ENCODE measurements at places on chromosomes 1 and 21.

- no peak for DNase-seq
Observed at GRCh38 chr1:213284626-213285025, 233.6 kb downstream of the RPS6KC1 start.

DNA sequence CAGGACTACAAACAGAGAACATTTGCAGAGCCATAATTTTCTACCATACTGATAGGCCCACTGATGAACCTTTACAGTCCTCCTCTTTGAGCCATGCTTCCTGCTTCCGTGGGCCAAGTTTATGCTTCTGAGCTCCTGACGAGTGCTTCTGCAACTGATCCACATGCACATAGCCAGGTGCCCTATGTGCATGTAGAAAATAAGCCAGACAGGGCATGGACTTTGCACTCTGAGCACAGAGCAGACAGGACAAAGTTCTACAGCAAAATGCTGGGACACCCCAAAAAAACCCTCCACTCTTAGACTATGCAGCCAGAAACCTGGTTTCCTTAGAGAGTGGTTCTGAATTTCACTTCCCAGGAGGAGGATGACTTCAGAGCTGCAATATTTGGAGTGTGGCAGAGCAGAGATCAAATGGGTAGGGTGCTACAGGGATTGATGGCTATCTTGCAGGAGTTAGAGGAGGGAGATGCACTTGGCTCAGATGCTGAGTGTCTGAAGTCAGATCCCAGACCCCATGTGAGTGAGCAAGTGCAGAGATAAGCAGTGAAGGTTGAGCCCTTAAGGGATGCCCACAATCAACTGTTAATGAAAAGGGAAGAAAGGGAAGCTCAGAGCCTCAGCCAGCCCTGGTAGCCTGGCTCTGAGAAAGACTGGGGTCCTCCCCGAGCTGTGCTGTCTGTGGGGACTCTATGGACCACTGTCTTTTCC lies 230.9 kb downstream of the DUSP10 start:
- DNase-seq = no peak

GRCh38 chr1:109331113-109331512 lies 24.3 kb upstream of the MYBPHL start:
- DNase-seq = no peak

- no peak for DNase-seq
Observed at GRCh38 chr1:92795166-92795565, 10.3 kb upstream of the EVI5 start.

- DNase-seq = no peak
Observed at GRCh38 chr1:179883040-179883744, 1.1 kb downstream of the TOR1AIP1 start.

GRCh38 chr1:118947003-118947765 lies 41.0 kb downstream of the TBX15 start:
- no peak for DNase-seq

GRCh38 chr1:172885971-172886370 lies 164.8 kb downstream of the TNFSF18 start:
- DNase-seq = no peak

GRCh38 chr1:200090252-200091159 lies 63.0 kb downstream of the NR5A2 start:
- DNase-seq = no peak

GRCh38 chr1:227391211-227391610 lies 72.9 kb upstream of the CDC42BPA start:
- no peak for DNase-seq

DNA sequence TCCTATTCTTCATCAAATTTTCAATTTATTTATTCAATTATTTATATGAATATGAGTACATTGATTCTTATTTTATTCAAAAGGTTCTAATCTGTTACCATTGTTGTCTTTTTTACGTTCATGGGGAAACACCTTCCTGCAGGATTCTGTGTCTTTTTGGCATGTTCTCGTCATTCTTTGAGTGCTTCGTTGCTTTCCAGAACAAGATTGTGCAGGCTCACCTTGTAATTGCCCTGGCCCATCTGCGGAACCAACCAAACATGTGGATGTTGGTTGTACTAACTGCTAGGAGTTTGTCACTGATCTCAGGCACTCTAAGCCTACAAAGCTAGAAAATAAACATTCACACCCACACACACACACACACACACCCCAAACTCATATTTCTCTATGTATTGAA lies 182.1 kb downstream of the TTLL7 start:
- no peak for DNase-seq

- no peak for DNase-seq
Observed at GRCh38 chr1:116721039-116721405, 33.2 kb upstream of the CD2 start.

DNA sequence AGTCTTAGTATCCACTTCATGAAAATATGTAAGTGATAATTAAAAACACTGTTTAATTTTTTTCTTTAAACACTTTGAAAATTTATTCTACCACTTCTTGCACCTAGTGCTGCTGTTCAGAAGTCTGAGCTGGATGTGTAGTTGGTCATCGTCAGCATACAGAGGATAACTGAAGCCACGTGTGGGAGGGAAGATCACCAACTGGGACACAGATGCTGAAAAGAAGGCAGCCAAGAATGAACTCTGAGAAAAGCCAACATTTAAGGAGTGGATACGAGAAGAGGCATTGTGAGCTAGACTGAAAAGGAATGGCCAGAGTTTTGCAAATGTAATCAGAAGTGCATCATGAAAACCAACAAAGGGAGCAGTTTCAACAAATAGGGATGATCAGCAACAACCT lies 24.6 kb upstream of the CLCA4 start:
- DNase-seq = no peak

- DNase-seq = no peak
Observed at GRCh38 chr21:24188506-24188905, 1418.8 kb downstream of the MRPL39 start.

- no peak for DNase-seq
Observed at GRCh38 chr1:228415221-228415620, 1.4 kb downstream of the TRIM17 start.
